ENCODE measurements at places on chromosomes 16 and 17. TPM values are rescaled to one million over a fixed set of nuclear protein-coding genes. Genes with fewer than 3 reads are reported as not detected.

DNA sequence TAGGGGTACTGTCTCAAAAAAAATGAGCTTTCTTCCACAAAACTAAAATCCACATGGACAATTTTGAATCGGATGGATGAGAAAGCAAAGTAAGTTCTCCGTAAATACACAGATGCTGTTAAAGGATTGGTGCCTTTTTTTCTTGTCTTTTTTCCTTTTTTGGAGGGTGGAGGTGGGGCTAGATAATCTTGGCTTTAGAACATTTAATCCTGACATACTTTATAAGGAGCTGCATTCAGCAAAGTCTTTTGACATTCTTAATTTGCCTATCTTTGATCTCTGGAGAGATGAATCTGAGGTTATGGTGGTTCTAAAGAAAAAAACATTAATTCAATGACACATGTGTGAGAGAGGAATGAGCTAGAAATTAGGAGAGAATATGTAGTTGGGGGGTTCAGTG is 312.3 kb upstream of the KCNJ16 start:
- no peak for DNase-seq

GRCh38 chr16:10228779-10229178 is 46.6 kb upstream of the GRIN2A start:
- no peak for DNase-seq

GRCh38 chr16:8310816-8311215 is 279.5 kb downstream of the TMEM114 start:
- no peak for DNase-seq

GRCh38 chr16:5015351-5015750 is 18.4 kb downstream of the NAGPA start:
- no peak for DNase-seq

DNA sequence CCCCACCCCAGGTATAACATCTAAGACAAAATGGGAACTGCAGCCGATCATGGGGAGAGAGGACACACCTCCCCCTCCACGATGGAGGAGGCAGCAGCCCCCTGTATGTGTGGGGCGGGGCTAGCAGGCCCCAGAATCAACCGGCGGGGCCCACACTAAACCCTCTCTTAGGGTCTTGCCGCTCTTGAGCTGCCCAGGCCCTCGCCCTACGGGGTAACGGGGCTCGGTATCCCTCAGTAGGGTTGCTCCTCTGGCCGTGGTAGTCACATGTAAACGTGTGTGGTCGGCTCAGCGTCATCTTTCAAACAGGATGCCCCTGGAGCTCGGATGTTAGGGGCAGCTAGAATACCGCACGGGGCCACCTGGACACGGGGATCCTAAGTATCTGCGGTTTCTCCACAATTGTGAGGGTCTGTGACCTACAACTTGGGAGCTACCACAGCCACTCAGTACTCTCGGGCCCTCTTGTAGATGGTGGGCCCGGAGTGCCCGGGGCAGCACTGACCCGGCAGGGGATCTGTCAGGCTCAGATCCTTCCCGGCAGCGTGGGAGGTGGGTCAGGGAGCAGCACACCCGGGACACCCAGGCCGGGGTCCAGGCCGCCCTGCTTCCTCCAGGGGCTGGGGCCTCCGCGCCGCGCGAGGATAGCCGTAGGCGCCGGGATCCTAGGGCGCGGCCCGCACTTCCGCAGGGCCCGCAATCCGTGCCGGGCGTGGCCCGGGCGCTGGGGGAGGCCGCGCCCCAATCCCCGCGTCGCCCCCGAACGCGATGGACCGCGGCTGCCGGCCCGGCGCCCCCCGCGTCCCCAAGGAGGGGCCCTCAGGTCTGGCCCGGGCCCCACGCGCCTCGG is 781 bp downstream of the ARHGDIA start:
- DNase-seq: peak; percentile 46

DNA sequence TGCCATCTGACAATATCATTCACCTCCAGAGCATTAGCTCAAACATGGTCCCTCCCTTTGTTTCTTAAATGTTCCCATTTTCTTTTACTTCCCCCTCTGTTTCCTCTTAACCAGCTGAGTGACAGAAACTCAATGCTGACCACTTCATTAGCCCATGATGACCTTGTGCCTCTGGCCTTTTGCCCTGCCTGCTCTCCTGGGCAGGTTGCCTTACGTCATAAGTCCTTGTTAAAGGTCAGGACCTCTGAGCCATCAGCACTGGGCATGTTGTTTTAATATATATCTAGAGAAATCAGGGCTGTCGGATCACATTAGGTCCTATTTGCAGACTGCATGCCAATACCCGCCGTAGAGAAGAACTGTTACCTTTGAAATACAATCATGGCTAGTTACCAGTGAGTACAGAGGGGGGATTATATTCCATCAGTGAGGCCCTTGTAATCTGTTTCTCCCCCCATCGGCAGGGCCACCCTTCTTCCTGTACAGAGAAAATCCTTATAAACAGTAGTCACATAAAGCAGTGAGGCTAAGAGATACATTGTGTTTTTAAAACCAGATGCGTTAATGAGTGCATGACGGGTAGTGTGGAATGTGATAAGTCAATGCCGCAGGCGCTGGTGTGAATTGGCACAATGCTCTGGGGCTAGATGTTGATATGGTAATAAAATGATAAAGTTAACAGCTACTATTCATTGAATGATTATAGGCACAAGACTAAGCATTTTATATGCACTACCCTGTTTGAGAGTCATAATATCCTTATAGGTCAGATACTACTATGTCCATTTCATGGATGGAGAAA is 94.3 kb upstream of the ZFHX3 start:
- DNase-seq: no peak

QPRT gene
- 94.0 TPM for total RNA-seq

GRCh38 chr16:64841071-64841470 is 280.8 kb downstream of the CDH11 start:
- DNase-seq: no peak

GRCh38 chr17:74404218-74404617 is 27.7 kb upstream of the GPRC5C start:
- DNase-seq: no peak

- DNase-seq: peak; percentile 47
Observed at GRCh38 chr17:35889818-35890773, 9.9 kb upstream of the CCL5 start.

GRCh38 chr16:63361032-63361624 is 1324.9 kb upstream of the CDH8 start:
- peak; percentile 73 for DNase-seq

DNA sequence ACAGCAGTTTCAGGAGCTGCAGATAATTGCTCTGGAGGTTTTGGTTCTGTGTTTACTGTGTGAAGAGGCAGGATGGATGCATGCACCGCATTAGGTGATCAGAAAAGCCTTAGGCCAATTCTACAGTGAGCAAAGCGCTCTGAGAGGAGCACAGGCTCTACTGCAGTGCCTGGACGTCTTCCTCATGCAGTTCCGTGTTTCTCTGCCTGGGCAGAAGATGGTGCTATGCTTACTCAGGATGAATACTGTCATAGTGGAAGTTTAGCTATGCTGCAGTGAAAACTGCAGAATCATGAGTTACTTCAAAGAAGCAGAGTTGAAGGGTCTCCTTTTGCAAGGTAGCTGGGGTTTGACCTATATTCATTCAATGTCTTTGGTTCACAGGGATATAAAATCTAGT is 1012.4 kb downstream of the KCNJ18 start:
- DNase-seq: no peak

DNA sequence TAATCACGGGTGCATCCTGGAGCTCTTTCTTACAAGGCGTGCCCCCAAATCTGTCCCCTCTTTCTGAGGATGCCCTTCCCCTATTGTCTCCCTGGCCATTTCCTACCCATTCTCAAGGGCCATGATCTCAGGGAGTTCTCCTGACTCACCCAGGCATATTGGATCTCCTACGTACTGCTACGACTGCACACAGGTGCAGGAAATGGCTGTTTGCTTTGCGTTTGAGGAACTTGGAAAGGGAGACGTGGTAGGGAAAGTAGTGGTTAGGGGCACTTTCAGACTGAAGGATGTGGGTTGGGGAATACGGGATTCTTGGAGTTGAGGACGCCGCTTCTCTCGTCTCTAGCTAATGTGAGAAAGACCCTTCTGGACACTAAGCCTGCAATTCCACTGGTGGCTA is 18.7 kb upstream of the MEOX1 start:
- DNase-seq: no peak

TEX19 gene
- not detected for total RNA-seq

DNA sequence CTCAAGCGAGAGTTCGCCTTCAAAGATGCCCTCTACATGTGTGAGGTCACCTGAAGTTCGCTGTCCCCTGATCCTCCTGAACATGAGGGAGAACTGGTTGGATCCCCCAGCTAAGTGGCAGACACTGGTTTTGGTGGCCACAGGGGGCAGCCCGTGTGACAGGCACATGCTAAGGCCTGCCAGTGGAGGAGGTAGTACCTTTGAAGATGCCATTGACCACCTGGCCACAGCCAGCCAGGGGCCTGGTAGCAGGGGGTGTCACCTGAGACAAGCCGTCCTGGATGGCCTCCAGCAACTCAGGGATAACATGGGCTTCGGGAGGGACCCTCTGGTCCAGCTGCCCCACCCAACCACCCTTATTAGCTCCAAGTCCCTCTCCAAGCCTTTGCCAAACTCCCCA is 7.3 kb upstream of the ALDH3A1 start:
- no peak for DNase-seq

GRCh38 chr17:8728251-8728938 is 16.2 kb downstream of the CCDC42 start:
- no peak for DNase-seq

SCGB1C2 gene
- not detected for total RNA-seq

GRCh38 chr16:9738690-9739089 is 443.5 kb downstream of the GRIN2A start:
- DNase-seq: no peak

- DNase-seq: no peak
Observed at GRCh38 chr17:4201226-4201625, 58.2 kb downstream of the CYB5D2 start.

ELOB gene
- total RNA-seq: 227 TPM

DNA sequence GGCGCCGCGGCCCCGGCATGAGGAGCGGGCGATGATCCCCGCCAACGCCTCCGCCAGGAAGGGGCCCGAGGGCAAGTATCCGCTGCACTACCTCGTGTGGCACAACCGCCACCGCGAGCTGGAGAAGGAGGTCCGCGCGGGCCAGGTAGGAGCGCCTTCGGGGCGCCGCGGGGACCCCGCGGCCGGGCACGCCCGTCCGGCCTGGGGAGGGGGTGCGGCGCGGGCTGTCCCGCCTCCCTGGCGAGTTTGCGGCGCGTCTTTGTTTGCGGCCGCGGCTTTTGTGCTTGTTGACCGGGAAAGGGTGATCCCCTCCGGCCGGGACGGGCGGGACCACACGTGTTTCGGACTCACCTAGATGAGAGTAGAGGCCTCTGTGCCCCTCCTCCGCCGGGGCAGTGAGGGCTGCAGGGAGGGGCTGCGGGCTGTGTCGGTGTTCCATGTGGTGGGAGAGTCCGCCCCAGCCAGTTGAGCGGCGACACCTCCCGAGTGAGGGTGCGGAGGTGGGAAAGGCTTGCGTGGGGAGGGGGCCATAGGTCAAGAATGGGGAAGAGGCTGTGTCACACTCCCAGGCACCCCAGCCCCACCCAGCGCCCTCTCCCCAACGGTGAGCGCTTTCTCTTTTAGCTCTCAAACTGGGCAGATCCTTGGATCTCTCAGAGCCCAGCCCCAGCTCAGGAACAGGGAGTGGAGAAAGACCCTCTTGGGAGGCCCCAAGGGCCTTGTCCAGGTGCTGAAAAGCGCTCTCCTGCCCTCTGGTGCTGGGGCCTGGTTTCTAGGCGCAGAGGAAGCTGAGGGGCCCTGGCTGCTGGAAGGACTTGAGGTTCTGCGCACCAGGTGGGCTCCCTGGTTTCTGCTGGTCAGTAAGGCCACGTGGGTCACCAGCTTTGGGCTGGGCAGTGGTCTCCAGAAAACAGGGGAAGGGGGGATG is 923 bp downstream of the ANKRD13B start:
- DNase-seq: peak; percentile 23

GRCh38 chr16:23496821-23497542 is 13.3 kb downstream of the GGA2 start:
- no peak for DNase-seq

- DNase-seq: no peak
Observed at GRCh38 chr17:71453876-71454422, 666.9 kb upstream of the SOX9 start.

- DNase-seq: no peak
Observed at GRCh38 chr17:68353111-68353521, 61.8 kb downstream of the ARSG start.

DNA sequence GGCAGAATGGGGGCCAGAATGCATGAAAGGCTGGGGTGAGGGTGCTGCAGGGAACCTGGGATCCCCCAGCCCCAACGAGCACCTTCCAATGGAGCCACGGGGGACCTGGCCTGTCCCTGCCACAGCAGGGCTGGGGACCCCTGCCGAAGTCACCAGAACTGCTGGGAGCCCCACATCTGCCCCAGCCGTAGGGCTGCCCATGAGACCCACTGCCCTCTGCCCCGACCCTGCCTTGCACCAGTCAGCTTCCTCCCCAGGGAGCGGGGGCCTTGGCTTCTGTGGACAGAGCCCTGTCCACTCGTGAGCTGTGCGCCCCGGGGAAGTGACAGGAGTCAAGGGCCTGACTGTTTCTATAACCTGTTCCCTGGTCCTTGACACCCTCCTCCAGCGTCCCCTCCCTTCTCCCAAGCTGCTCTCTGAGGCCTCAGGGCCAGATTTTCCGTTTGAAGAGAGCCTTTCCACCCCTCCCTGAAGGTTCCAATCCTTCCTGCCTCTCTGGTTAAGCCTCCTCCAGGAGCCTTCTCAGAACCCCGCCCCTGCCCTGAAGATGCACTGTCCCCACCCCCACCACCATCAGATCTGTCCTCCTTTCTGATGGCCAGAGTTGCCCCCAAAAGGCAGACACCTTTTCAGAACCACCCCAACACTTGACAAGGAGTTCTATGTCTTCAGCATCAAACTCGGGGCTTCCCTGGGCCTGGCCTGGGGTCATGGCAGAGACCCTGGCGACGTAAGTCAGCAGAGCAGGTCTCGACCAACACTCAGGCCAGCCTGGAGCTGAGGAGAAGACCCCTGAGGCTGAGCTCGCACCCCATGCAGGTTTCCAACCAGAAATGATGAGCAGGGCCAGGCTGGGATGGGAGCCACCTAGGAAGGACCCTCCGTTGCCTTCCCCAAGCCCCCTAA is 10.7 kb upstream of the PRR29 start:
- no peak for DNase-seq

GRCh38 chr16:26697807-26698206 is 368.9 kb upstream of the C16orf82 start:
- no peak for DNase-seq

GRCh38 chr16:85330694-85331188 is 218.5 kb upstream of the CIBAR2 start:
- peak; percentile 85 for DNase-seq

DNA sequence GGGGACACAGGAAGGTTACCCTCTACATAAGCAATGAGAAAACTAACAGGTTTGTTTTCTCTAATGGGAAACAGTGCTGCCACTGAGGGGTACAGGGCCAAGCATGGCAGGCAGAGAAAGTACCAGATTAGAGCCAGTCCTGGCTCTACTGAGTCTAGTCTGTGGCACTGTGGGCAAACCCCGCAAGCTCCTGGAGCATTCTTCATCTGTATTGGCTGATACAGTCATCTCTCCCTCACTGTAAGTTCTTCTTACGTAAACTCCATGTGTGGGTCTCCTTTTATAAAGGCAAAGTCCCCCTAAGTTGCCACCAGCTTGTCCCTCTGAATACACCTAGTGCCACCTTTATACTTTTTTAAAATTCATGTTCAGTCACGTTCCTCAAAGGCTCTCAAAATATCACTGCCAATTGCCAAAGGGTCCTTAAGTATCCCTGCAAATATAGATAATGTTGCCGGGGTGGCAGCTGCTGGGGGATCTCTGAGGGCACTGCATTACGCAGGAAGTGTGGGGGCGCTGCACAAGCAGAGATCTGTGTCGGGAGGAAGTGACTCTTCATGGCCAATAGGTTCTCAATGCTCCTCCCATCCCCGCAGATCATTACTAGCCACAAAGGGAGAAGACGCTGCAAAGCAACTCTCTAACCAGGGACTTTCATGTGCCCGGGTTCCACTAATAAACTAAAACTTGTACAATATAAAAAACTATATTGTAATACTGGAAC is 18.8 kb downstream of the XPO6 start:
- no peak for DNase-seq

TBC1D3K gene
- total RNA-seq: not detected
